NCI-H1436 treated with DMSO at 0.1 percent for 48 hours (cell line): ENCODE measurements at places on chromosomes 7 and 10.

DNA sequence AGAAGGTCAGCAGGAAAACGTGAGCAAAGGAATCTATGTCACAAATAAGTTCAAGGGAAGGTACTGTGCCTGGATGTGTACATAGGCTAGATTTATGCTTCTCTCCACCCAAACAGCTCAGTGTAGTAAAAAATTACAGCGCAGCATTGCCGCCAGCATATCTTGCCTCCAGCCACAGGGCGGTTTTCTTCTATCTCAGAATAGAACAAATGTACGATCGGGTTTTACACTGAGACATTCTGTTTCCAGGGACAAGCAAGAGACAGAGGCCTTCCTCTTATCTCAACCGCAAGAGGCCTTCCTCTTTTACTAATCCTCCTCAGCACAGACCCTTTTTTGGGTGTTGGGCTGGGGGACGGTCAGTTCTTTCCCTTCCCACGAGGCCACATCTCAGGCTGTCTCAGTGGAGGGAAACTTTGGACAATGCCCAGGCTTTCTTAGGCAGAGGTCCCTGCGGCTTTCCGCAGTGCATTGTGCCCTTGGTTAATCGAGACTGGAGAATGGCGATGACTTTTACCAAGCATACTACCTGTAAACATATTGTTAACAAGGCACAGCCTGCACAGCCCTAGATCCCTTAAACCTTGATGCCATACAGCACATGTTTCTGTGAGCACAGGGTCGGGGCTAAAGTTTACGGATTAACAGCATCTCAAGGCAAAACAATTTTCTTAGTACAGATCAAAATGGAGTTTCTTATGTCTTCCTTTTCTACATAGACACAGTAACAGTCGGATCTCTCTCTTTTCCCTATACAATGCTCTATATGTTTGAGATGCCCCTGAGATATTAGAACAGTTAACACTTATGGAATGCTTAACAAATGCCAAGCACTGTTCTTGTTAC, 11.6 kb upstream of the ABHD11 start:
- DNase-seq, result no peak

GRCh38 chr7:152872745-152873118, 113.2 kb downstream of the ACTR3B start:
- no peak for DNase-seq

DNA sequence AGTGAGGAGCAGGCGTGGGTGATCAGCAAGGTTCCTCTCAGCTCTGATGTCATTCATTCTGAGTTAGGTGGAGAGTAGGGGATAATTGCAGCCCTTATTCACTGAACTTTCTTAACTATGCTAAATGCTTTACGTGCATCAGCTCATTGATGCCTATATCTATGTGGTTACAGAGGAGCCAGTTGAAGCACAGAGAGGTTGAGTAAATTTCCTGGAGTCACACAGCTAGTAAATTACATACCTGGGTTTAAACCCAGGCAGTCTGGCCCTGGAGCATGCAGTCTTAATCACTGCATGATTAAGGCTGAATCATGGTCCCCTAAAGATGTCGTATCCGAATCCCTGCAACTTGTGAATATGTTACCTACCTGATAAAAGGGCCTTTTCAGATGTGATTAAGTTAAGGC, 99.6 kb downstream of the GRK5 start:
- DNase-seq, result no peak

DNA sequence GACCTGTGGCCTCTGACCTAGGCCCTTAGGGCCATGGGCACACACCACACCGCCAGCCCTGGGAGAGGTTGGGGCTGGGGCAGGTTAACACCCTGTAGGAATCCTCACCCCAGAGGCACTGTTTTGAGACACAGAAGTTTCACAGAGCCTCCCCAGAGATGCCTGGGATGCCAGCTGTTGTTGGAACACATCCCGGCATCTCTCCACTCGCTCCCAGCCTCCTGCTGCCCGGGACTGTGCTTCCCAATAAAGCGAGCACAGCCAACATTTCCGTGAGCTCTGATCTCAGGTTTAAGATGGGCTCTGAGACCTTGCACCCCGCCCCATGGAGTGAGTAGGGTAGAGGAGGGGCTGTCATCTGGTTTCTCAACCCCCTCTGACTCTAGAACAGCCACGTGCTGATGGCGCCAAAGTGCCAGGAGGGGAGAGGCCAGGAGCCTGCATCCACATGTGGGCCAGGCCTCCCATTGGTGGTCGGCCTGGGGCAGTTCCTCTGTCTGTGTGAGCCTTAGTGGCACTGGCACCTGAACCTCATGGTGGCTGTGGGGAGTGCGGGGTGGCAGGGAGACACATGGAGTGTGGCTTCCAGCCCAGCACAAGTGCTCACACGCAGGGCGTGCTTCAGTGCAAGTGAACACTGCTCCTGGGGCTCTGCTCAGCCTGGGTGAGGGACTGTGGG, 54.7 kb downstream of the RASGEF1A start:
- DNase-seq, result no peak

DNA sequence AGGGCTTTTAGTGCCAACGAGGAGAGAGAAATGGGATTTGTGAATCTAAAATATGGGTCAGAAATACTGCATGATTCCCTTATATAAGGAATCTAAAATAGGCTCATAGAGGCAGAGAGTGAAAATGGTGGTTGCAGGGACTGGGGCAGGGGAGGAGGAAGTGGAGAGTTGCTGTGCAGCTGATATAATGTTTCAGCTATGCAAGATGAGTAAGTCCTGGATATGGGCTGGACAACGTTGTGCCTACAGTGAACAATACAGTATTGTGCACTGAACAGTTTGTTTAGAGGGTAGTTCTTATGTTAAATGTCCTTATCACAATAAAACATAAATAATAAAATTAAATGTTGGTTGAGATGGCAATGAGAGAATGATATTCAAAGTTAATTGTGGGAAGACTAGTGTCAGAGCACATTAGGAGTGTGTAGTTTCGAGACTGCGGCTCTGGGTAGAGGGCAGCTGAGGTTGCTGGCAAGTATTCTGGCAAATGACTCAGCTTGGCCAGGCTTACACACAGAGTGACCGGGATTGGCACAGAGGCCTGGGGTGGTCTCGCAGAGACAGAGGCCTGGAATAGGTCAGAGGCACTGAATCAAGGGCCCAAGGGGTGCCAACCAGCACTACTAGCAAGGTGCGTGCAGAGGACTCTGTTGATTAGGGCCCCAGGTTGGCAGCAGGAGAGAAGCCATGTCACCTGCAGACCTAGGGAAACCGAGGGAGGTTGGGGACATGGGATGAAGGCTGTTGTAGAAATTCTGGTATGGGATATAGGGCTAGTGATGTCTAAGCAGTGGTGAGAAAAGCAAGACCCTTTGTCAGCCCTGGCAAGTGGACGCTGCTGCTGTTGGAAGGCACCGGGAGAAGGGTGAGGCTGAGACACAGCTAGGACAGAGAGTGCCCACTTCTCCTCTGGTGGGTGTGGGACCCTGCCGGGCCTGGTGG, 2.8 kb upstream of the DEPP1 start:
- DNase-seq, result no peak

- no peak for DNase-seq
Observed at GRCh38 chr10:59033622-59034021, 142.8 kb upstream of the PHYHIPL start.

- DNase-seq, result no peak
Observed at GRCh38 chr10:33900596-33900995, 566.1 kb upstream of the NRP1 start.

DNA sequence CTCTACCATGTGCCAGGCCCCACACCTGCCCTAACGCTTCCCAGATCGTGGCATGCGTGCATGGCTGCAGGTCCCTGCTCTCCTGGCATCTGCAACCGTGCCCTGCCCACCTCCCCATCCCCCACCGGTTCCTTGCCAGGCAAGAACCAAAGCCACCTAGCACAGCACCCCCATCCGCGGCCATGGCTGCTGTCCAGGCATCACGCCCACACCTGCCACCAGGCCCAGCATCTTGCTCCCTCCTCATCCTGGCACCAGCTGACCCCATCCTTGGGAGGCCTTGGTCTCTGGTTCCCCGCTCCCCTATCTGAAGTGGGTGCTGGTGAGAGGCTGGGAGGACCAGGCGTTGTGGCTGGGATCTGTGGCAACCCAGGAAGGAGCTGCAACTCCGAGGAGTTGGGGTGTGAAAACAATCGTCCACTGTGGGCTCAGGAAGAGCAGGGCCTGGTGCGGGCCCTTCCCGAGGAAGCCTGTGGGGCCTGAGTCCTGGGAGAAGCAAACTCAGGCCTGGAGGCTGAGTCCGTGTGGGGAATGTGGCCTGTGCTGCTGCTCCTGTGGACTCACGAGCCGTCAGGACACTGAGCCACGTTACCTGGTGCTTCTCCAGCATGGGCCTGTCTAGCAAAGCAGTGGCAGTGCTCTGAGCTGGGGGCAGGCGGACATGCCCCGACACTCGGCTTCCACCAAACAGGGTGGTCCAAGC, 417.1 kb downstream of the DNAJB6 start:
- no peak for DNase-seq

GRCh38 chr10:102959360-102959759, 41.3 kb downstream of the CNNM2 start:
- DNase-seq, result no peak

DNA sequence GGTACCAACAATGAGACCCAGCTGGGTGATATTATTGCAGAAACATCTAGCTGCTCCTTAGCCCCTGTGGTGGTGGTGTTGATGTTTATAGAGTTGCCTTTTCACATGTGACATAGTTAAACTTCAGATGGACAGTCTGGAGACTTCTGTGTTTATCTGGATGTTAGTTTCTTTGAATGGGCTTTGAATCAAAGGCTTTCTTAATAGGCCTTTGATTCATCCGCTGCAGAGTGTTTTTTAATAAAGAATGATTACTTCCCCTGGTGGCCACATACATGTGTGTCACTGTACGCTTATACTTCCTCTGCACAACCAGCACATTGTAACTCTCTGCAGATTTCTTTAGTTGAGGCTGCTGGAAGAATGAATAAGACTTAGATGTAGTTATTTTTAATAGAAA, 221.0 kb downstream of the DYNC1I1 start:
- DNase-seq, result no peak

DNA sequence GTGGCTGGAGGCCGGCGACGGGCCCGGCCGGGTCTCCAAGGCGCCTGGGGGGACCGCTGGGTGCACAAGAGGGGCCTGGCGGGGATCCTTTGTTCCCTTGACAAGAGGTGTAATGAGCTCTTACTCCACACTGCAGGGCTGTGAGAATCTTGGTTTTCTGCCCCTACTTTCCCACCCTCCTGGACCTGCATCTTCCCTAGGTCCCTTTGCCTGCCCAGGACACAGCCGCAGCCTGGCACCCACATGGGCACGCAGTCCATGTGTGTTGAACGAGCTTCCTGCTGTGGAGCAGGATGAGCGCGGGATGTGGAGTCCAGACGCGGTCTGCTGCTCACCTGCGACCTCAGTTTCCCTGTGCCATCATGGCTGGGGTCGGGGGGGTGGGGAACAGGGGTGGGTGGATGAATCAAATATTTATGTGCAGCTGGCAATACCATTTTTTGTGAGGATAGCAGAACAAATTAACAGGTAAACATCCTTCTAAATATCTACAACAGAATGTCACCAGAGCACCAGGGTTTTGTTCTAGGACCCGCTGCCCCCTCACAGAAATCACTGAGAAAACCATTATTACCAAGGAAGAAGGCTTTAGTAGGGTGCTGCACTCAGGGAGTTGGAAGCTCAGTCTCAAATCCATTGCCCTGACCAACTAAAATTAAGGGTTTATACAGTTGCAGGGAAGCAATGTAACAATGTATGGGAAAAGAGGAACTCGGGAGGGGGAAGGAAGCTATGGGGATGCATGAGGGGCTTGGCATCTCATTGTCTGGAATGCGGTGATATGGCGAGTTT, 474 bp upstream of the NSMCE4A start:
- DNase-seq, result no peak

DNA sequence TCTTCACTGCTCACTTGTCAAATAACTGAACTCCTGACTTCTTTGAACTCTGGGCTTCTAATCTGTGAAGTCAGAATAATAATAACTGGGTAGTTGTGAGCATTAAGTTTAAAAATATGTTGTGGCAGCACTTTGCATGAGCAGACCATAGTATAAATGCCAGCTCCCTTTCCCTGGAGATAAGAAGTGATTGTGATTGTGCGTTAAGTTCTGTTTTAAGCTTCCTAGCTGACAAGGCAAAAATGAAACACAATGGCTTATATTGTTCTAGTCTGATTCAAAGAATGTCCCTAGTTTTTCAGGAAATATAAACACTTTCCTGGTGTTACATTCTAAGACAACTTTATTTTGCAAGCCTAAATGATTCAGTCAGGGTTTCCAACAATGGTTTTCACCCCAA, 61.8 kb downstream of the PTPRE start:
- no peak for DNase-seq

DNA sequence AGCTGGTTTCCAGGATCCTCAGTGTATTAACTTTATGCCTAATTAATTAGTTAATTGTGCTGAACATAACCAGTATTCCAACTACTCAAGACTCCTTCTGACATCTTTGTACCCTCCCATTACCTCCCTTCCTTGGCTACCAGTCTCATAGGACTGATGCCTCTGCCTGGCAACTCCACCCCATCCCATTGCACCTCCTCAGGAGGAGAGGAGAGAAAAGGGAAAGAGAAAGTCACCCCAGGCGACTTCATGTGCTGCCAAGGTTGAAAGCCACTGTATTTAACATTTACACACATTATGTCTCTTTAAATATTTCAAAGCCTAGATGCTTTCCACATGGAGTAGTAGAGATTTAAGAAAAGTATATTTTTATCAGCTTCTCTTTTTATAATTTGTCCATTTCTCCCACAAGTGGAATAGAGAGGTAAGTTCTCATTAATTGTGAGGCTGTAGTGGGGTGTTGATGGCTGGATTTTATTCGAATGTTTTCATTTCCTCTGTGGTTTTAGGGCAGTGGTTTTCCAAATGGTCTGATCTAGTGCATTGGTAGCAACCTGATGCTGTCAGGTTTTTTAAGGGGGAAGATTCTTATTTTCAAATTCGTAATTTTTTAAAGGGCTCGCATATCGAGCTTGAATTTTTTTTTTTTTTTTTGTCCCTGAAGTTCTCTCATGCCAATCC, 148.0 kb downstream of the BICC1 start:
- no peak for DNase-seq

GRCh38 chr7:80794631-80795573, 123.9 kb downstream of the SEMA3C start:
- no peak for DNase-seq

GRCh38 chr7:17620566-17620965, 319.7 kb downstream of the SNX13 start:
- no peak for DNase-seq

GRCh38 chr10:64873959-64874358, 1352.8 kb downstream of the REEP3 start:
- DNase-seq, result no peak

GRCh38 chr7:150324373-150324961, 1.1 kb upstream of the ACTR3C start:
- no peak for DNase-seq

GRCh38 chr7:23164846-23165245, 17.0 kb upstream of the NUP42 start:
- no peak for DNase-seq
